ENCODE measurements at places on chromosomes 16 and 17.

GRCh38 chr17:63785556-63785955 lies 11.6 kb downstream of the DDX42 start:
- ATAC-seq: no peak

DNA sequence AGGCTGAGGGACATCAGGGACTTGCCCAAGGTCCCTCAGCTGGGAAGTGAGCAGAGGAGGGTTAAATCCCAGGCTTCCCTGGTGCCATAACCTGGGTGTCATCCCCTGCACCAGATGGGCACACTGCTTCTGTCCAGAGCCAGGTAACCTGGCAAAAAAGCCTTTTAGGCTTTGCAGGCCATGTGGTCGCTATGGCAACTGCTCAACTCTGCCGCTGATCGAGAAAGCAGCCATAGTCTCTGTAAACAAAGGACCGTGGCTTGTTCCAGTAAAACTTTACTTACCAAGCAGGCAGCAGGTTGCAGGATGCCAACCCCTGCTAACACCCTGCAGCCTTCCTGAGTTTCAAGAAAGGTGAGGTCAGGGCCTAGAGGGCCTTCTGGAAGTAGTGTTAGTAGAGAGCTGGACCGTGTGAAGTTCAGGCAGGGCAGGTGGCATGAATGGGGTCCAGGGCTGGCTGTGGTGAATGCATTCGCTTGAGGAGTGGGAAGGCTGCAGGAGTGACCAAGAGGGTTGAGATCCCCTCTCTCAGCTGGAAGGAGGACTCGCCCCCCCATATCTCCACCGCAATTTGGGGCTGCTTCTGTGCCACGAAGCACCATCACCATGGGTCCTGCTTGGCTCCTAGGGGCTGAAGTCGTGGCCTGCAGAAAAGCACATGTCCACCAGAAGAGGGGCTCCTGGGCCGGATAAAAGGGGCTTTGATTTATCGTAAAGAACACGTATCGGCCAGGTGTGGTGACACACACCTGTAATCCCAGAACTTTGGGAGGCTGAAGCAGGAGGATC lies 91.3 kb downstream of the SOCS1 start:
- ATAC-seq: no peak

DNA sequence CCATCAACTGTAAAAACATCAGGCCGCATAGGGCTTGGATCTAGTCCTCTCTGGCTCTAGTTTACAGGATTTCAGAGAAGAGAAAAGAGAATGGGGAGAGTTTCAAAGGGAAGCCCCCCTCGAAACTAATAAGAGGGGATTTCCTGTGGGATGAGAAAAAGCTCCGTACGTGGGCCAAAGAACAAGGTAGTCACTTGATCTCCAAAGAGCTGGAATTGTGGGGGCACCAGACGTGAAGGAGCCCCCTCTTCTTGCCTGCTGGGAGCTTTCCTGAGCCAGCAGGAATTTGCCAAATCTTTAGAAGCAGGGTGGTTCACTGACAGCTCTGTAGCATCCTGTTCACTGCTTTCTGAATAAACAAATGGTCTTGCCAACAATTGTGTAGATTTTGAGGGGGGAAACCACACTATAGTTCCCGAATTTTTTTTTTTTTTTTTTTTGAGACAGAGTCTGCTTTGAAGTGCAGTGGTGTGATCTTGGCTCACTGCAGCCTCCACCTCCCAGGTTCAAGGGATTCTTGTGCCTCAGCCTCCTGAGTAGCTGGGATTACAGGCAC lies 7.0 kb upstream of the TMIGD1 start:
- no peak for ATAC-seq

DNA sequence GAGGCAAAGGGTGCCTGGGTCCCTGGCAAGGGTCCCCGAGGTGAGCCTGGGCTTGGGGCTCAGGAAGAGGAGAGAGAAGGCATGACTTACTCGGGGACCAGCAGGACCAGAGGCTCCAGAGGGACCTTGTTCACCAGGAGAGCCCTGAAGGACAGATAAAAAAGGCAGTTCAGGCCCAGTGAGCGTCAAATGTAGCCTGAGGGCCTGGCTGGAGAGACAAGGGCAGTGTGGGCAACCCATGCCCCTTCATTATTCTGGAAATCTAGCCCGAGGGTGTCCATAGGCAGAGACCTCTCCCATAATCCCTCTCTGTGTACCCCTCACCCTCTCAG lies 14.1 kb downstream of the COL1A1 start:
- ATAC-seq: no peak

DNA sequence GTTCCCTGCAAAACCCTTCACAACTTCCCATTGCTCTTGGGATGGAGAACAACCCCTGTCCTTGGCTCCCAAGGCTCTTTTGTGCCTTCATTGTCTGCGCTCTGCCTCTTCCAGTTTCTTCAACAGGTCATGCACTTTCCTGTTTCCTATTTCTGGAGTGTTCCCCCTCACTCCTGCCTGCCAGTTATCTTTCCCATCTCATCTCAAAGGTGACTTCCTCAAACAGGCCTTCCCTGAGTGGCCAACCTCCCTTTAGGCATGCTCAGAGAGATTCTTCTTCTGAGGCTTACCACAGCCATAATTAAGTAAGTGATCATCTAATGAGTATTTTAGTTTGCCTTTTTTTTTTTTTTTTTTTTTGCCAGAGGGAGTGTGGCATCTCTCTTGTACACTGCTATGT lies 2.9 kb upstream of the CYLD start:
- ATAC-seq: no peak

- no peak for ATAC-seq
These were observed 29.6 kb upstream of the FOXK2 start for GRCh38 chr17:82489851-82490511.

- ATAC-seq: peak; percentile 54
These were observed 10.9 kb downstream of the COPZ2 start for GRCh38 chr17:48026502-48027321.

GRCh38 chr16:79191933-79192332 lies 408.6 kb downstream of the MAF start:
- no peak for ATAC-seq

- no peak for ATAC-seq
These were observed 8.0 kb upstream of the UNK start for GRCh38 chr17:75776386-75777295.

- no peak for ATAC-seq
These were observed 33.7 kb downstream of the TEKT3 start for GRCh38 chr17:15307710-15308111.

GRCh38 chr17:14094676-14095601 lies 25.6 kb downstream of the COX10 start:
- ATAC-seq: no peak

DNA sequence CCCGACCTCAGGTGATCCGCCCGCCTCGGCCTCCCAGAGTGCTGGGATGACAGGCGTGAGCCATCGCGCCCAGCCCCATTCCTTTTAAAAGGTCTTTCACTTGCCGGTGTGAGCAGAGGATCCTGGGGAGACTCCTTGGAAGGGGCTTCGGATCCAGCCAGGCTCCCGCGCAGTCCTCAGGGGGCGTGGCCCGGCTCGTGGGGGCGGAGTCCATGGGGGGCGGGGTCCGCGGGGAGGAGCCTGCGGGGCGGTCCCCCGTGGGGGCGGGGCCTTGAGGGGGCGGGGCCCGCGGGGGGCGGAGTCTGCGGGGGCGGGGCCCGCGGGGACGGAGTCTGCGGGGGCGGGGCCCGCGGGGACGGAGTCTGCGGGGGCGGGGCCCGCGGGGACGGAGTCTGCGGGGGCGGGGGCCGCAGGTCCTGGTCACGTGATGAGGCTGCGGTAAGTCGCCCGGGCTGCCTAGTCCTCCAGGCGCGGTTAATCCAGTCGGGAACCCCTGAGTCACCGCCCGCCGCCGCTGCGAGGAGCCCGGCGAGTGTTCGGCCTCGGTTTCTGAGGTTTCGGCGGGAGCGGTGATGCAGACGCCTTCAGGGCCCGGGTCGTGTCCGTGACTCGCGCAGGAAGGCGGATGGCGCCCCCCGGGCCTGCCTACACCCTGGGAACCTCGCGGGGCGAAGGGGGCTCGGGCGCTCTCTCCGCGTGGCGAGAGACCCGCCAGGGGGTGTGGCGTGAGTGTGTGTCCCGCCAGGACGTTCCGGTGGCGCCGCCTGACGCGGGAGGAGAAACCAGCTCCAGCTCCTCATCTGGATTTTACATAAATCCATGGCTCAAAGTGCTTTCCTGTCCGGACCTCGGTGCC lies 23.6 kb upstream of the ABR start:
- ATAC-seq: no peak

Measured in stimulated activated memory B cell treated with anti-CD40 and anti-IgM and Interleukin-4, amounts not matched to agents 10 μg/mL and 1 μg/mL and 100 μg/mL, for 72 hours (primary cell).